Stimulated activated CD4-positive, alpha-beta T cell treated with anti-CD3 and anti-CD28 coated beads, Interleukin-1b, Interleukin-23, amount 100 ng/mL, for 48 hours (primary cell): ENCODE measurements at places on chromosomes 2 and 18.

- DNase-seq, result no peak
These were observed 75.0 kb downstream of the CD226 start for GRCh38 chr18:69872661-69873060.

GRCh38 chr2:199757233-199757870, 93.6 kb downstream of the FTCDNL1 start:
- no peak for DNase-seq

DNA sequence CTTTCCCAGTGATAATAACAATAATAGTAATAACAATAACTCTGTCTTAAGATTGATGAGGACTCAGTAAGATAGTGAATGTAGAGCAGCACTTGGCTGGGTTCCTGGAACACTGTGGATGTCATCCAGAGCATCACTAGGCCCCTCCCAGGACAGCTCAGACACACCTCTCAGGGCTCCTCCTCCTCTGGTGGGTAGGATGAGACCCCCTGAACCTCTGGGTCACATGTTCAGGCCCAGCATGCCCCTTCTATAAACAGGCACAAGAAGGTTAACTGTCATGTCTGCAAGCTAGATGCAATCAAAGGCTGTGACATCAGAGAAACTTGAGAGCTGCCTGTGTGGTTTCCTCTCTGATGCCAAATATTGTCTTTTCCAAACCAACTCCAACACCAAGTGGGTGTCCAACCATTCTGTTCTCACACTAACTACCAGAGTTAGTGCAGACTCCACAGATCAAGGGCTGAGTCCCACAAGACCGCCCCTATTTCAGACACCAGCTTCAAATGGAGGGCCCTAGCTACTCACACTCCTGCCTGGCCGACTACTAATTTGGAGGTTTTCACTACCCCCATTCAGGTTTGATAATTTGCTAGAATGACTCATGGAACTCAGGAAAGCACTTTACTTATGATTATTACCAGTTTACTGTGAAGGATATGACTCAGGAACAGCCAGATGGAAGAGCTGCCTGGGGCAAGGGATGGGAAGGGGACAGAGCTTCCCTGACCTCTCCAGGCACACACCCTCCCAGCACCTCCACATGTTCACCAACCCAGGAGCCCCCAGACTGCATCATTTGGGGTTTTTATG, 46.4 kb upstream of the BZW1 start:
- peak; percentile 73 for DNase-seq

DNA sequence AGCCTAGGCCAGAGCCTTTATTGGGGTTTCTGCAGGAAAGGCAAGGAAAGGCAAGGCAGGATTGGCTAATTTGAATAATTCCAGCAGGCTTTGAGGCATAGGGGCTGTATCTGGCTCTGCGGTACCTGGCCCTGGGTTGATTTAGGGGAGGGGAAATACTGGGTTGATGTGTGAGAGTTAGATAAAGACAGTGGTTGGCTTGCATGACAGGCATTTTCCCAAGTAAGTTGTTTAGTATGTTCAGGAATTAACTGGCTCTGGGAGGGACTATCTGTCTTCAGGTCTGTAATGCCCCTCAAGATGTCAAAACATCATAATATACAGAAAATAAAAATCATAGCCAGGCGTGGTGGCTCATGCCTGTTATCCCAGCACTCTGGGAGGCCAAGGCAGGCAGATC, 98.7 kb downstream of the UBR3 start:
- no peak for DNase-seq

DNA sequence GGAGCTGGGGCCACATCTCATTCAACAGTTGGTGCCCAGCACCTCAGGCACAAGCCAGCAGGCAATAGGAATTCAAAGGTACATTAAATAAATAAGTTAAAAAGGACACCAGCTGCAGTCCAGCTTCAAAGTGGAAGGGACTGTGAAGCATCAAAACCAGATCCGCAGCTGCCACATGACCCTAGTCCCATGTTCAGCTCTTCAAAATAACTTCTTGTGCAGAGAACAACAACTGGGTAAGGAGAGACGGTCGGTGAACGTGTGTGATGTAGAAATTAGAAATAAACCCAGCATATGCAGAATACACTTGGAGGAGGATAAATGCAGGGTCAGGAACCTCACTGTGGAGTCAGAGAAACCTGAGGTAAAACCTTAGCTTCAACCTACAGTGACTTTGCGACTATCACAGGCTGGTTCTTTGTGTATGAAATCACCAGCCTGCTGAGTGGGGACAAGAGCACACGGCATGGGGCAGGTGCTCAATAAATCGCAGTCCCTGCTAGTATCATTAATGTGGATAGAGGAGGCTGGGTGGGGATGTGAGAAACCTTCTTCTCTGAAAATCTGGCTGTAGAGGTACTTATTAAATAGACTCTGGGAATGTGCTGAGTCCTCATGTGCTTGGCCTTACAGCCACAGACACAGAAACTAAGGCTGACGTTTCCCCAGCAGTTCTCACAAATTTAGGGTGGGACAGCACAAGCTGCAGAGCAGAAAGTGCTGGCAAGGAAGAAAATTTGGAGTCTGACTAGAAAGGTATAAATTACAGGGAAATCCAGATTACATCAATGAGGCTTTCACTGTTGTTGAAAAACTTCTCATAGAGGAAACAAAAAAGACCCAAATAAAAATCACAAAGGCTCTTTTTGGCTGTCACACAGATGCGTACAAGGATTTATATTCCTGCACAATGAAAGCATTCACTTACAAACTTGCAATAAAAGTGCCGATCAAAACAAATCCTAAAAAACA, 20.7 kb downstream of the FBXO15 start:
- no peak for DNase-seq

- DNase-seq, result no peak
These were observed 22.7 kb upstream of the ATP9B start for GRCh38 chr18:79046522-79046921.

DNA sequence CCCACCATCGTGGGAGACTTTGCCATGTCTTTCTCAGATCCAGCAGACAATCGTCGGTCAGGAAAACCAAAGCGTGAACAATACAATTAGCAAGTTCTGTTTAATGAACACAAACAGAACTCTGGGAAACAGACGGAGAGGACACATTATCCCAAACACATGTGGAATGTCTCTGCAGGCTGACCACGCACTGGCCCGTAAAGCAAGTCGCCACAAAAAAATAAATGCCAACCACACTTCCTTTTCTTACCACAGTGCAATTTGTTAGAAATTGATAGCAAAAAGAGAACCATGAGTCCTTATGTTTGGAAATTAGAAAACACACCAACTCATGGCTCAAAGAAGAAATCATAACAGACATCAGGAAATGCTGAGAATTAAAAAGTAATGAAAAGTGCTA, 210.9 kb downstream of the TWIST2 start:
- DNase-seq, result no peak

- DNase-seq, result no peak
These were observed 335.7 kb downstream of the GALNT13 start for GRCh38 chr2:154207288-154208047.

DNA sequence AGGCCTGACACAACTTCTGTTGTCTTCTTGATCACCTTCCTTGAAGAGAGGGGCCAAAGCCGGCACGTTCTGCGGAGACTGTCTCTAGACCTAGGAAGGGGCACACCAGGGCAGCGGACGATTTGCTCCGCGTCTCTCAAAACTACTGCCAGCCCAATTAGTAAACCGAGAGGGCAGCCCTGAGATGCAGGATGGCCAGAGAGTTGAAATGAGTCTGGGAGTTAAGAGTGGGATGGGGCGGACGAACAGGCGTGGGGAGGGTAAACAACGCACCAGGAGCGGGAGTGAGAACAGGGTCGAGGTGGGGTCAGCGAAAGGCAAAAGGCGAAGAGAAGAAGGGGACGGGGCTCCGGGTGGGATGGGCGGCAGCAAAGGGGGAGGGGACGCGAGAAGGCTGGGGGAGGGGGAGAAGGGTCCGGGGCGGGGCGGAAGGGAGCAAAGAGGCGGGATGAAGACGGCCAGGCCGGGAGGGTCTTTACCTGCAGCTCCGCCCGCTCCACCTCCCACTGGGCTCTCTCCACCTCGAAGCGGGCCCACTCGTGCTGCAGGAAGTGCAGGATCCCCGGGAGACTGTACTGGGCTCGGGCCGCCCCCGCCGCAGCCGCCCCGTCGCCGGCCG, 476 bp downstream of the STRN start:
- peak; percentile 35 for DNase-seq

DNA sequence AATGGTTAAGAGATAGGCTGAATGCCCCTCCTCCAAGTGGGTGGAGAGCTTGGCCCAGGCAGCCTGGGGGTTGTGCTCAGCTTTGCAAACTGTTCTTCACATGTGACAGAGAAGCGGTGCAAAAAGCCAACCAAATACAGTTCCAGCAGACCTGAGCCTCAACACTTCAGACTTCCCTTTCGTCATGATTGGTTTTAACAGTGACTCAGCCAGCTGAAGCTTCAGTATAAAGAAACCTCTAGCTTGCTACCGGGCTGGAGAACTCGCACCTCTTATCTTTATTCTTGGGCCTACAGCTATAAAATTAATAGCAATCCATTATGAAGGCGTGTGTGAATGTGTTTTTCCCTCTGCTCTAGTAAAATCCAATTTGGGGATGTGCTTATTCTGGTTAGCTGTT, 20.0 kb downstream of the SETBP1 start:
- peak; percentile 6 for DNase-seq

GRCh38 chr2:120466704-120467054, 120.7 kb downstream of the INHBB start:
- no peak for DNase-seq
